ENCODE measurements at places on chromosomes 16 and 17.

DNA sequence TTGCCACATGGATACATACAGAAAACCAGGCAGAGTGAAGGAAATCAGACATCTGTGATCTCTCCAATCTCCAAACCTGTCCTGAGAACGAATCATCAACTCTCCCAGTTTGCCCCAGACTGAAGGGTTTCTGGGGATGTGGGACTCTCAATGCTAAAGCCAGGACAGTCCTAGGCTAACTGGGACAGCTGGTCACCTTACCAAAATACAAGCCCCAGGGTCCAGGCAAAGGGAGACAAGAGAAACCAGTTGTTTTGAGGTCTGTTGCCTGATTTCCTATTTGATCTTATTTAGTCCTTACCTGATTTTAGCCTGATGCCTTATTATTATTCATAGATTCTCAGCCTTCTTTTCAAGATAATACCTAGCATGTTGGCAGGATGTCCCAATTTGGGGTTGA is 51.7 kb upstream of the TAC4 start:
- no peak for DNase-seq

GRCh38 chr16:15966836-15967546 is 17.6 kb downstream of the ABCC1 start:
- peak; percentile 65 for DNase-seq

DNA sequence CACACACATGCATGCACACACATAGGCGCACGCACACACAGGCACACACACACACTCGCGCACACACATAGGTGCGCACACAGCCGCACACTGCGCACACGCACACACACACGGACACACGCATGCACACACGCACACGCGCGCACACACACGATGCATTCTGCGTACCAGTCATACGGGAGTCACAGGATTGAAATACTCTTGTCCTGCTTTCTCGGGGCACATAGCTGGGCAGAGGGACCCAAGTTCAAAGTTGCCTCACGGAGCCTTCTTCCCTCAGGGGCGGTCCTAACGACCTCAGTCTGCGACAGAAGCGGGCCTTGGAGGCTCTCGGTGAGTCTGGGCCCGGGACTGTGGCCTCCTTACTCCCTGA is 56.0 kb downstream of the MRM1 start:
- no peak for DNase-seq

DNA sequence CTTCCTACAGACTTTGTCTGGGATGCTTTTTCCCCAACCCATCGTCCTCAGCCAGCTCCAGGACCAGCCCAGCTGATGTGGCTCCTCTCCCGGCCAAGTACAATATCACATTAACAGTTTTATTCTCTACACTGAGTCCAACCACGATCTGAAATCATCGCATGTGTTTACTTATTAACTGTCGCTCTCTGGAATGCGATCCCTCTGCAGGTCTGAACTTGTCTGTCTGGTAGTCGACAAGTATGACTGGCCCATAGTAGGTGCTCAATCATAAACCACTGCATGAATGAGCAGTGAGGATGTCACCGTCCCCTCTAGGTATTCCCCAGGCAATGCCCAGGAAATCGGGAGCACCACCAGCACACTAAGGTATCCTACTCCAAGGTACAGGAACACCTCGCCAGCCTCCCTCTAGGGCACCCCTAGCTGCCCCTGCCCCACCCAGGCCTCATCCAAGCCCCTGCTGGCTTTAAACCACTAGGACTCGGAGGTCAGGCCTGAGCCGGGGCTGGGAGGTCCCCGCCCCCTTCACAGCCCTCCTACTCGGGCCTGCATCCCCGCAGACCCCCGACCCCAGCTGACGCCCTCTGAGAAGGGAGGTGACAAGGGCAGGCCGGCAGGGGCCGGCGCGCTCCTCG is 27.7 kb downstream of the RTN4RL1 start:
- no peak for DNase-seq

DNA sequence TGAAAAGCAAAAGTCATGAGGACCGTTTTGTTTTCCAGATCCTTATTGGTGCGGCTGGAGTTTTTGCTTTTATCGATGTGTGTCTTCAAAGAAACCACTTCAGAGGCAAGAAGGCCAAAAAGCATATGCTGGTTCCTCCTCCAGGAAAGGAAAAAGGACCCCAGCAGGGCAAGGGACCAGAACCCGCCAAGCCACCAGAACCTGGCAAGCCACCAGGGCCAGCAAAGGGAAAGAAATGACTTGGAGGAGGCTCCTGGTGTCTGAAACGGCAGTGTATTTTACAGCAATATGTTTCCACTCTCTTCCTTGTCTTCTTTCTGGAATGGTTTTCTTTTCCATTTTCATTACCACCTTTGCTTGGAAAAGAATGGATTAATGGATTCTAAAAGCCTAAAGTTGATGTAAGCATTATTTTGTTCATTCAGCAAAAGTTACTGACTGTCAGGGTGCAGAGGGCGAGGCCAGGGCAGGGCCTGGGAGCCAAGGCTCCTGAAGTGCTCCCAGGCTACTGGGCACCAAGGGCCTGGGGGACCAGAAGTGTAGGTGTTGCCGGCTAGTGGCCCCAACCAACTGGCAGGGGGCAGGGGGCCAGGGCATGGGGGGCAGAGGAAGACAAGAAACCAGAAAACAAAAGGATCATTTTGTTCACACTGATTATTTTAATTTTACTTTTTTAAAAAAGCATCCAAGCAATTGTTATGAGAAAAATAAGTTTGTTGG is 8.8 kb downstream of the CMTM2 start:
- DNase-seq: no peak

DNA sequence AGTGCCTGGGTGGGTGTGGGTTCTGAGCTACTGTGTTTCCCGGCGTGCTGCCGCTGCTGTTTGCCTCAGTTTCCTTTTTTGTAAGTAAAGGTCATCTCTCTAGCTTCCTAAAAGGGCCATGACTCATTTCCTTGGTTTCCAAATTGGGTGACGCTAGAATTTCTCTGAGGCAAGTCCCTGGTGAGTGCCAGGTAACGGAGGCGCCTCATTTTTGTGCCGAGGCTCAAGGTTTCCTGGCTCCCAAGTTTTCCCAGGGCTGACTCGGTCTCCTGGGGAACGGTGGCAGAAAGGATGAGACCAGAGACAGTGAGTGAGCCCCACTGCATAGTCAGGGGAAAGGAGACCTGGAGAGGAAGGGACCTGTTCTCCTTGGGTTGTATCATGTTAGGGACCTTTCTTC is 20.3 kb downstream of the MSI2 start:
- DNase-seq: peak; percentile 2

DNA sequence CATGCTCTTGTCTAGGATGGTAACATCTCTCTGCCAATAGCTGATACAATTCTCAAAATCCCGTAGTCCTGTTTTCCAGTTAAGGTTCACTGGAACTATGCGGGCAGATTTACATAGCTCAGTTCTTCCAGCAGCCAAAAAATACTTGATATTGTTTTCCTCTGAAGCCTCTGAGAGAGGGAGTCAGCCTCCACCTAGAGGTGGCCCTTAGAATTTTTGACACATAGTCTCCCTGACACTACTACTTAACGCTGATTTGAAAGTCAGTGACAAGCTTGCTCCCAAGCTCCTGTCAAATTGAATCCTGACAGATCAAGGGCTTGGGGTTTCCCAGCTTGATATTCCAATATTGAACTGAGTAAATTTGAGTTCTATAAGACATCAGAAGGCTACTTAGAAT is 1780.1 kb downstream of the TP53TG3F start:
- DNase-seq: no peak

DNA sequence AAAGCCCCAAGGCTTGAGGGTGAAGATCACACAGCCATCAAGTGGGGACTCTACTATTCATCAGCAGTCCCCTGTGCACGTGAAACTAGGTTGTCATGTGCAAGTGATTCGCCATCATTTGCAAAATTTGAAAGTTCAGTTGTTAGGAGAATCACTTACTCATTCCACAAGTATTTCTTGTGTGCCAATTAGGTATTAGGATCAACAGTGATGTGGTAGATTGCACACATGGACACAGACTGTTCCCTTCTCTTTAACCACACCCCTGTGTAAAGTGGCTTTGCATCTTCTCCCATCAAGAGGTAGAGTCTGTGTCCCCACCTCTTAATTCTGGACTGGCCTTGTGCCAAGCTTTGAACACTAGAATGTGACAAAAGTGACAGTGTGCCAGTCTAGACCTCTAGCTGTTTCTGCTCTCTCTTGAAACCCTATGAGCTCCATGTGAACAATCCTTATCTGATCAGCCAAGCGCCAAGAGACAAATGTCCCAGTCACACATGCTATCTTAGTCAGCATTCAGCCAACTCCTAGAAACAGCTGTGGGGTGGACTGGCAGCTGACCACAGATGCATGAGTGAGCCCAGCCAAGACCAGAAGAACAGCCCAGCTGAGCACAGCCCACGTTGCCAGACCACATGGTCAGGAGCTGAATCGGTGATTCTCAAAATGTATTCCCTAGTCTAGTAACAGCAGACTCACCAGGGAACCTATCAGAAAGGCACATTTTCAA is 31.5 kb upstream of the SHISA9 start:
- no peak for DNase-seq

DNA sequence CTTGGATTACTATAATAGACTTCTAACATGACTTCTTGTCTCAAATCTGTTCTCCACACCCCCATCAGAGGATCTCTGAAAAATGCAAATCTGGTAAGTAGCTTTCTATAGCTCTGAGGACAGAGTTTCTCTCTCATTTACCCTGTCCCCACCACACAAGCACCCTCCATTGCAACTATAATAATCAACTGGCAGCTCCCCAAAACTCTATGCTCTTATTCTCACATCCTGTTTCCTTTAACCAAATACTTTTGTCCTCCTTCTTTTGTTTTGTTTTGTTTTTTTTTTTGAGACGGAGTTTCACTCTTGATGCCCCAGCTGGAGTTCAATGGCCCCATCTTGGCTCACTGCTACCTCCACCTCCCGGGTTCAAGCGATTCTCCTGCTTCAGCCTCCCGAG is 73.4 kb downstream of the HELZ start:
- no peak for DNase-seq

GRCh38 chr17:8372422-8372821 is 4.1 kb downstream of the KRABD2 start:
- DNase-seq: no peak

GRCh38 chr16:9308356-9308801 is 216.9 kb downstream of the HAPSTR1 start:
- DNase-seq: no peak

DNA sequence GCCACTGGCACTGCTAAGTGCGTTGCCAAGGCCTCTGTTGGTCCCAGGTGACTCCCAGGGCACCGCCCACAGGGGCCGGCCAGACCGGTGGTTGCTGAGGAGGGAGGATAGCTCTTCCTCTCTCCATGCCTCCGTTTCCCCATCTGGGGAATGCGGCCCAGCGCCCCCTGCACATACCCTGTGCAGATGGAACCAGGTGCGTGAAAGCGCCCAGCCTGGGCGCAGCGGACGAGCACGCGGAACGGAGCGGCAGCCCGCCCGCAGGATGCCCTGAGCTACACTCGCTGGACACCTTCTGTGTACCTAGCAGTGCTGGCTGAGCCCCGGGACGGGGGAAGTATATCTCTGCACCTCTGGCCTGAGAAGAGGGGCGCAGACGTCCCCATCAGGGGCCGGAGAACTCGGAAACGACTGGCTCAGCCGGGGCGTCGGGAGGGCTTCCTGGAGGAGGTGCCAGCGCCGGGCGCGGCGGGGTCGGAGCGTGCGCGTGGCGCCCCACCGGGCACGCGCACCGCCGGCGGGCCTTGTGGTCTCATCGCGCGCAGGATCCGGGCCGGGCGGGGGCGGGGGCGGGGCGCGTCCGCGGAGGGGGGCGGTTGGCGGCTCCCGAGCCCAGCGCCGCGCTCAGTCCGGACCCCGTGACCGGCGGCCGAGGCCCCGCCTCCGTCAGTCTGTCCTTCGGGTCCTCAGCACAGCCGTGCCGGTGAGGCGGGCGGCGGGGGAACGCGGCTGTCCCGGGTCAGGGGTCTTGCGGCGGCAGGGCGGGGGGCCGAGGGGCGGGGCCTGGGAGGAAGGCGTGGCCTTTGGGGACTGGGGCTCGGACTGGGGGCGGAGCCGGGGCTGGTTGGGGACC is at the start of the genes CCDC78 and HAGHL:
Gene CCDC78 (minus strand): TSS at position 6 of the 853 bp plus-strand sequence. CDS start 76 bp downstream, outside the sequence.
Gene HAGHL (plus strand): TSS at position 669 of the 853 bp plus-strand sequence. CDS start 404 bp downstream, outside the sequence.
- no peak for DNase-seq

DNA sequence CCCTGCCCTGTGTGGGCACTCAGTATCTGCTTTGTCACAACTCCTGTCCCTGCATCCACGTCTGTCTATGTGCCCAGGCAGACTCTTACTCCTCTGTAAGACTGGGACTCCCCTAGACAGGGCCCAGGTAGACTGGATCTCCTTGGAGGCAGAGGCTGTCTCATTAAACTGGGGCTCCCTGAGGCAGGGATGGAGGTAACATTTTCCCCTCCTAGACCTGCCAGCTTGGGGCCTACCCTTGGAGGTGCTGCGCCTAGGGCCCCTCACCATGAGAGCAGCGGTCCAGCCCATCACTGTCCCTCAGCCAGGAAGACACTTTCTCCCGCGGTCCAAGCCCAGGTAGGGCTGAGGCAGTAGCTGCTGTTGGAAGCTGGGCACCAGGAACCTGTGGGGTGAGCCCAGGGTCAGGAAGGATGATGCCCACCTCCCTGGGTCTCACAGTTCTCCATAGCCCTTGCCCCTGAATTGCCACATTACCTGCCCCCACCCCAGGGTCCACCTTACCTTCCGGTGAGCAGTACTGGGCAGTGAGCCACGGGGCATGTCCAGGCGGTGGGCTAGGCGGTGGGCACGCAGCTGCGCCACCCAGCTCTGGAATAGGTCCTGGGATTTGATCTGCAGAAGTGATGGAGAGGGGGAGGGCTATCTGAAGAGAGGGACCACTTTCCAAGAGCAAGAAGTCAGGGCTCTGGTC is 3.4 kb downstream of the OSBPL7 start:
- DNase-seq: no peak

- no peak for DNase-seq
These were observed 56.9 kb upstream of the RBFOX3 start for GRCh38 chr17:79667746-79668145.

GRCh38 chr17:42538482-42538881 is 2.4 kb downstream of the NAGLU start:
- no peak for DNase-seq

GRCh38 chr17:78390241-78391050 is 12.0 kb downstream of the PGS1 start:
- peak; percentile 85 for DNase-seq

DNA sequence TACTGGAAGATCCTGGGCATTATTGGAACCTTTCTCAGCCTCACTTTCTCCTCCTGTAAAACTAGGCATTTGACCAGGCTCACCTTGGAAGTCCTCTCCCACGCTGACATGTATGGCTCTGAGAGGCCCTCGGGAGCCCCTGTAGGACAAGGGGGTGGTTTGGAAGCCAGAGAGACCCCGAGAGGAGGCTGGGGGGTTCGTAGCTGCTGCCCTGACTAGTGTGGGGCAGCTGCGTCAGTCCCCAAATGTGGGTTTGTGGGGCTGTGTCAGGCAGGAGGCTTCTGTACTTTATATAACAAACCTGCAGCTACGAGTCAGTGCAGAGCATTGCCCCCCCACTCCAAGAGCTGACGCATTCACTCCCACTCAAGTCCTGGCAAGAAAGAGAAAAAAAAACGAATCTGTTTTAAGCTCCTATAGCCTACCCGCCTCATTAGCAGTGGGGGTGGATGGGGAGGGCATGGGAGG is 1.8 kb downstream of the CX3CL1 start:
- DNase-seq: peak; percentile 27
